ENCODE measurements at places on chromosomes 7 and 10.
A peak's percentile ranks its signal among the peaks of the same experiment; 100 is the strongest.

DNA sequence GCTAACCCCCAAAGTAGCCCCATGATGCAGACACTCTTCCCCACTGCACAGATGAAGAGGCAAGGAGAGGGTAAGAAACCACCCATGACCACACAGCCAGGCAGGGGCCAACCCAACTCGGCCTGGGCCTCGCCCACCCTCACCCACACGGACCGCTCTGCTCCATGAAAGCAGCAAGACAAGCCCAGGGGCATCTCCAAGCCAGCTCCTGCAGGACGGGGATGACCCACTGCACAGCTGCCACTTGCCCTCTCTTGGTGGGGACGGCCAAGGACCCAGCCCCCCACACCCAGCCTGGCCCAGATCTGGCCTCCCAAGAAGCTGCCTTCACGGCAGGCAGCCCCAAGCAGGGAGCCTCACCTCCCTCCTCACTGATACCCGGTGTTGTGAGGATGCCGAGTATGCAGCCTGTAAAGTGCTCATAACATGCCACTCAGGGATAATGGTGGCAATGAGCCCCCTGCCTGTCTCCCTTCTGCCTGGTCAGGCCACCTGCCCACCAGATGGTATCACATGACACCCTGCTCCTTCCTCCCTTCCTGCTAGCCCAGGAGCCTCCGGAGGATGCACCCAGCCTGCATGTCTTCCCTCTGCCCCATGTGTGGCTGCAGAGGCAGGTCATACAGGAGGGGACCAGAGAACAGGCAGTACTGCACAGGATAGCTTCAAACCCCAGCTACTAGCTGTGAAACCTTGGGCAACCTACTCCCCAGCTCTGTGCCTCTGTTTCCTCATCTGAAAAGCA is 23.3 kb downstream of the OGDHL start:
- DNase-seq: no peak

- DNase-seq: peak; percentile 31
Measured at GRCh38 chr10:70619271-70620019, 16.9 kb upstream of the PRF1 start.

DNA sequence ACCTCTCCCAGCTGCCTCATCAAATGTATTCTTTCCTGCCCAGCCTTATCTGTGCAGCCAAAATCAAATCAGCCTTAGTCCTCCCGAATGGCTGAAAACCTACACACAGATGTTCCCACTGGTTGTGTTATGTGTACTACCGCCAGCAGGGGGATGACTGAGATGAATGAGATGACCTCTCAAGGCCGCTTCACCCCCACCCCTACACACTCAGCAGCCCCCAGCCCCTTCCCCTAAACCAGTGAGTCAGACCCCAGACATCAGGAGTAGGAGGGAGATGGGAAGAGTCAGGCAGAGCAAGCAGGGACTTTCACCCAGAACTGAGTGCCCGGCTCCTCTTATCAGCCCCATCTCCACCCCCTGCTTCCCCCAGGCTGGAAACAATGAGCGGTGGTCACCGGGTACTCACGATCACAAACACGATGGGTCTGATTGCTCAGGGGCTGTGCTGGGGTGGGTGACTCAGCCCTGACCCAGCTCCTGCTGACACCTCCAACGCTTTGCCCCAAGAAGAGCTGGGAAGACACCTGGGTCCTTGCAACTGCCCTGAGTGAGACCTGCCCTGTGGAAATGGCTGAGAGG is 6.5 kb upstream of the C10orf105 start:
- no peak for DNase-seq

DNA sequence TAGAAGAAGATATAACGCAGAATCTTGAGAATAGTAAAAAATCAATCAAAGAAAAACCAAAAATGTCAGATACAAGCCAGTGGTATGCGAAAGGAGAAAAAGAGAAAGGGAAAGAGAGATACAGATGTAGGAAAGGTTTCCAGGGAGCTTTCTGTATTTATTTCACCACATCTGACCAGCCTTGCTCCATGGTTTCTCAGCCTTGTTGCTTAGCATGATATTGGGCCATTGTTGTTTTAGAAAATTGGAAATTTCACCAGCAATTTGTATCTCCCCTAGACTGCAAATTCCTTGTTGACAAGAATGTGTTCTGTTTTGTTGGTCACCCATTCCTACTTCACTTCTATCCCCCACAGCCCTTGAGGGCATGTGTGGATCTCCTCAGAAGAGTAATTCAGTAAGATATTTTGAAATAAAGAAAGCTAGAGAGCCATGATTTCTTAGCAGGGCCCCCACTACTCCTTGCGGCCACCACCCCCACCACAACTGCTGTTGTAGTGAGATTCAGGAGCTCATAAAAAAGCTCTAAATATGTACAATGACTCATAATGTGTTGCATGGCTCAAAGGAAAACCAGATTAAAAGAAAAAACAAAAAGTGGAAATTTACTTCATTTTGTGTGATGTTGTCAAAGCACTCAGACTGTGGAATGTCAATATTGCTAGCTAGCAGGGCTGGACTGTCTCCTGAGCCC is 138.7 kb downstream of the CHRM2 start:
- peak; percentile 52 for DNase-seq

- DNase-seq: no peak
Measured at GRCh38 chr7:101712652-101713051, 83.6 kb upstream of the MYL10 start.

- DNase-seq: no peak
Measured at GRCh38 chr7:50618281-50618680, 53.1 kb upstream of the DDC start.

- DNase-seq: no peak
Measured at GRCh38 chr7:127514499-127514898, 70.9 kb downstream of the GCC1 start.

GRCh38 chr10:110853921-110854605 is 17.7 kb upstream of the PDCD4 start:
- no peak for DNase-seq

DNA sequence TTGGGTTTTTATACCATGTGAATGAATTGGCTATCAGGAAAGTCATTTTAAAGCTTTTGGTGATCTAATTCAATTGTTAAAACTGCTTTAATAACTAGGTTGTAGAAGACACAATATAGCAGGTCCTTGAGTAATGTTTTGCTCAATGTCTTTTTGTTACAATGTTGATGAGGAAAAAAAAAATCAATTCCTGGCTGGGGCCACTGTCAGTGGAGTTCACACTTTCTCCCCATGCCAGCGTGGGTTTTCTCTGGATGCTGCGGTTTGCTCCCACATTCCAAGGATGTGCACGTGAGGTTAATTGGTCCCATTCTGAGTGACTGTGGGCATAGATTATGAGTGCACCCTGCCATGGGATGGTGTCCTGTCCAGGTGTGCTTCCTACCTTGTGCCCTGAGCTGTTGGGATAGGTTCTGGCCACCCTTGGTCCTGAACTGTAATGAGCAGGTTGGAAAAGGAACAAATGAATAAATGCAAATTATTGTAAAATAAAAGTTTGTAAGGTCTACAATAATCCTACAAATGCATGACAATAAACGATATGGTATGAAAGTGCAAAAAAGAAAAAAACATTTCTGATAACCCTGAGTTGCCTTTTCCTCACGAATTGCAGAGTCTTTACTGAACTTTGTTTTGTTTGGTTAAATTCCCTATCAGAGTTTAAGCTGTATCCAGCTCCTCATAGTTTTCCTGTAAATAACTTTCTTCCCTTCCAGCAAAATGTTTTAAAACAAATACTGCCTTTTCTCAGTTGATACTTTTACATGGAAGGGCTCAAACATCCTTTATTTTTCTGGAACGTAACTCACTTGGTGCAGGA is 62.7 kb downstream of the AKR1C4 start:
- DNase-seq: no peak

DNA sequence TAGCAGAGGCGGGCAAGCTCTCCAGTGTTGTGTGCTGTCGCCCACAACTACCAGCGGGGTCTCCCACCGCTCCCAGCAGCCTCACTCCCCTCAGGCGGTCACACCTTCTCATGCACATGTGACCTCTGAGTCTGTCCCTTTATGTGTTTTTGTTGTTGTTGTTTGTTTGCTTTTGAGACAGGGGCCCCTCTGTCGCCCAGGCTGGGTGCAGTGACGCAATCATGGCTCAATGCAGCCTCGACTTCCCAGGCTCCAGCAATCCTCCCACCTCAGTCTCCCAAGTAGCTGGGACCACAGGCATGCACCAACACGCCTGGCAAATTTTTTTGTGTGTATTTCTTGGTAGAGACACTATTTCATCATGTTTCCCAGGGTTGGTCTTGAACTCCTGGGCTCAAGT is 1.5 kb downstream of the CPSF4 start:
- no peak for DNase-seq

- no peak for DNase-seq
Measured at GRCh38 chr7:131673576-131673975, 117.1 kb upstream of the PODXL start.

DNA sequence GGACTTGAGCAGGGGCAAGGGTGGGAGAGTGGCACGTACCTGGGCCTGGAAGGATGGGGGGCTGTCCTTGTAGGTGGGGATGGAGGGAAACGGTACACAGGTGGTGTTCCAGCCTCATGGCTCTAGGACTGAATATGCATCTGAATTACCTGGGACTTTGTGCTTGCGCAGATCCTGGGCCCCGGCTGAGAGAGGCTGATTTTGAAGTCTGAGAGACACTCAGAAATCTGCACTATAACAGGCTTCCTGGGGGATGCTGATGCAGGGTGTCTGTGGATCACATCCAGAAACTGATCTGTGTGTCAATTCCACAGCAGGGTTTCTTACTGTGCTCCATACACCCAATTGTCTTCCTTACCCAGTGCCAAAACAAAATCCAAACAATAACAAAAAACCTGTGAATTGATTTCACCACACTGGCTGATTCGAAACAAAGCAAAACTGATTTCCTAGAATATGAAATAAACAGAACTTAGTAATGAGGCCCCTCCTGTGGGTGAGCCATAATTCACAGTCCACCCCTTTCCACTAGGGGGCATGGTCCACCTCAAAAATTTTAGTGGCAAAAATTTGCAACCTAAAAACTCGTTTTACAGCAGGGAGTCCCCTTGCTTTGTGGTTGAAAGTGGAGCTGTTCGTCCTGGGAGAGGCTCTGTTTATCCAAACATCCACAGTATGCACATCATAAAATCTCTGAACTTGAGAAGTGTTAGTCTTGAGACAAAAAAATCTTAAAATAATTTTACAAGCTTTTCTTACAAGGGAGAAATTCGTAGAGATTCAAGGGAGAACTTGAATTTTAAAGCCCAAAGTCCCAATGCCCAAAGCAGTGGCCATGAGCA is 32.0 kb upstream of the PLEKHA1 start:
- peak; percentile 25 for DNase-seq

DNA sequence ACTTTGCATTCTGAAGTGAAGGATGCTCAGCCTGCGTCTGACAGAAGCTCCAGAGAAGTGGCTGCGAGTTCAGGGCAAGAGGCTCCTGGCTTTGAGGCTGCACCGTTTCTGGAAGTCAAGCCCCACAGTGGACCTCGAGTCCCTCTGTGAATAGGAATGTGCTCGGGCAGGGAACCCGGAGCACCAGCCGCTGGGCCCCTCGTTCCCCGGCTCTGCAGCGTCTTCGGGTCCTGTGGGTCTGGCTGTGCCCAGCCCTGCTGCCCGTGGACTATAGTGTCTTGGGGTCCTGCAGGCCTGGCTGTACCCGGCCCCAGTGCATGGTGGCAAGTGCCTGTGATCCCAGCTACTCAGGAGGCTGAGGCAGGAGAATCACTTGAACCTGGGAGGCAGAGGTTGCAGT is 45.3 kb upstream of the PRKAR1B start:
- DNase-seq: no peak

DNA sequence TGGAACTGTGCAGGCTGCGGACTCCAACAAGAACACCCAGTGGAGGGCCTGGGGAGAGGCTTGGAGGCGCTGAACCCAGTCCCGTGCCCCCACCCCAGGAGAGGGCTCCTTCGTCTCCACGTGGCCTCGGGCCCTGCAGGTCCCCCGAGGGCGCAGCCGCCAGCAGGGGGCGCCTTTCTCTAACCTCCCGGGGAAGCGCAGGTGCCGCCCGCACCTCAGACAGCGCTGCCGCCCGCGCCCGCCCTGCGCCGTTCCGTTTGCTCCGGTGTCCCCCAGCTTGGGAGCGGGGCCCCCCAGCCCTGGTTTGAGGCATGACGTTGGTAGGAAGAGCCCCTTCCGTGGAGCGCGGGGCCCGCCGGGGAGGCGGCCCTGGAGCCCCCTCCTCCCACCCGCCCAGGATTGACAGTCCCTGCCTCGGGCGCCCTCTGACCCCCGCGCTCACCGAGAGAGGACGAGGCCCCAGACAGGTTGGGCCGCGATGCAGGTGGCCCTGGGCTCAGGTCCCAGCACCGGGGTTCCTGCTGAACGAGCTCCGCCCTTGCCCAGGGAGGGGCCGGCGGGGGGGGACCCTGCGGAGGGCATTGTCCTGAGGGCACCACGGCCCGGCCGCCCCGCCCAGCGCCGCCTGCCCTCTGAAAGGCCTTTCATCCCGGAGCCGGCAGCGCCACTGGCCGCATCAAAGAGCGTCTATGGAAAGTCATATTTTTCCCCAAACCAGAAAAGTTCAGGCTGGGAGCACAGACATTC is 42.8 kb downstream of the FOXL3 start:
- DNase-seq: peak; percentile 7

GRCh38 chr7:102860351-102860811 is 52.4 kb upstream of the LRRC17 start:
- DNase-seq: peak; percentile 65

Data from GM04504 (cell line).